RWPE1 (cell line): ENCODE measurements at places on chromosomes 1 and 21.
A peak's percentile ranks its signal among the peaks of the same experiment; 100 is the strongest.

GRCh38 chr1:212700223-212700891, 717 bp upstream of the BATF3 start:
- no peak for DNase-seq

DNA sequence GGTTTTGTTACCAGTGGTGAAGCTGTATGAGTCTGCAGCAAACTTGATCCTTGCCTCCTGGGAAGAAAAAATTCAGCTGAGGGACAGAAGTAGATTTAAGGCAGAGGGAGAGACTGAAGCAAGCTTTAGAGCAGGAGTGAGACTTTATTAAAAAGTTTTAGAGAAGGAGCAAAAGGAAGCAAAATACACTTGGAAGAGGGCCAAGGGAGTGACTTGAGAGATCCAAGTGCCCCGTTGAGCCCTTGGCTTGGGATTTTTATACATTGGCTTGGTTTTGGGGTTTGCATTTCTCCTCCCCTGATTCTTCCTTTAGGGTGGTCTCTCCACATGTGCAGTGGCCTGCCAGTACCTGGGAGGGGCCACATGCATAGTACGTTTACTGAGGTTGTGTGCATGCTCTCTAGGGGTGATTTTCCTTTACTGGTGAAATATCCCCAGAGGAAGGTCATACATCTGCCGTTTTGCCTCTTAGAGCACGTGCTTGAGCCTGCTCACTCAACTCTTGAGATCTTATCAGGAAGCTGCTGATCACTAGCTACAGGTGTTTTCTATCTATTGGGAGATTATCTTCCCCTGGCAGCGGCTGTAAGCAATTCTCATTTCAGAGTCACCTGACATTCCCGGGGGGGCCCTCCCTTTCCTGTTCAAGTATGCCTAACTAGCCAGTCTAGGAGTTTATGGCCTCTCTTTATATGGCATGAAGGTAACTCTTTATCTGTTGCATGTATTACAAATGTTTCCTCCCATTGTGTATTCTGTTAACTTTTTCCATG, 20.3 kb downstream of the FASLG start:
- DNase-seq: no peak

GRCh38 chr1:28170001-28170596, 6.4 kb downstream of the PTAFR start:
- DNase-seq: no peak

- DNase-seq: no peak
Measured at GRCh38 chr1:246279402-246279801, 227.7 kb downstream of the SMYD3 start.

GRCh38 chr1:15409388-15410222, at the start of gene EFHD2:
Gene EFHD2, plus strand, starts transcription at chr1:15409888. Its CDS starts 84 bp downstream, at chr1:15409972.
- DNase-seq: peak; percentile 80
